Fibroblast of the aortic adventitia (primary cell): ENCODE measurements at places on chromosomes 2 and 18.

- DNase-seq, result peak; percentile 60
Measured at GRCh38 chr2:133986081-133986837, 267.6 kb upstream of the MGAT5 start.

GRCh38 chr18:55246278-55246677, 287.0 kb upstream of the CCDC68 start:
- DNase-seq, result no peak

DNA sequence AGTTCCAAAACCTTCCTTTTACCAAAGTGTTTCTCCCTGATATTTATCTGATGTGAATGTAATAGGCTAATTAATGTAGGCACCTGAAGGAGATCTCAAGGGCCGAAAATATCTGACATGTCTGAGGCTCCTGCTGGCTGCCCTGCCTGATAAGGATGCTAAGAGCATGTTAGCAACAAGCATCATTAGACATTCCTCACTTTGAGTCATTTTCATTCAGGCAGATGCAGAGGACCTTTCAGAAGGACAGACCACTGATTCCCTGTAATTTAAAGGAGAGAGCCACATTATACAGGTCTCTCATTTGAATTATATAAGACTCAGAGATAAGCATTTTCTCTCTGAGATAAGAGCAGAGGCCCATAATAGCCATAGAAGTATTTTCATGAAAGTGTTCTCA, 222.4 kb upstream of the NCKAP5 start:
- DNase-seq, result peak; percentile 38

GRCh38 chr2:77325395-77325794, 196.8 kb downstream of the LRRTM4 start:
- no peak for DNase-seq

DNA sequence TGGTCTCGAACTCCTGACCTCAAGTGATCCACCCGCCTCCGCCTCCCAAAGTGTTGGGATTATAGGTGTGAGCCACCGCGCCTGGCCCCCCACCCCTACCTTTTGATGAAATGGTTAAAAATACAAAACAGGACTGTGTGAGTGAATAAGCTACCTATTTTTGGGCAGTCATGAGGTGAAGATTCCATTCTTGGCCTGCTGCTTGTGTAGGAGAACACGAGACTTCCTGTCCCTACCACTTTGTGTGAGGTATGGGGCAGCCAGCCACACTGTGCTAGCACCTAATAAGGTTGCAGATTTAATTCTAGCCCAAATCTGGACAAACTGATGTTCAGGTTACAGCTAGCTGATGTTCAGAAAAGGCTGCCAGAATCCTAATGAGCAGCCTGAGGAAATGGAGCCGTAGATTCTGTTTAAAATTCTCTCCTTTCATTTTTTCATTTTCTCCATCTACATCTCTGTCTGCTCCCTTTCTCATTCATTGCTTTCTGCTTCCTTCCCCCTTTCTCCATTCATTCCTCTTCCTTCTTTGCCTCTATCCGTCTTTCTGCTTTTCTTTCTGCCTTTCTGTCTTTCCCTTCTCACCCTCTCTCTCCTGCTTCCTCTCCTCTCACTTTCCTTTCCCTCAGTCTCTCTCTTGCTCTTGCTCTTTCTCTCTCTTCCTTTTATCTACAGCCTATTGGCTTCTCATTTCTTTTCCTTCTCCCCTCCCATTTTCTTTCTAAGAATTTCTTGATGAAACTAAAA, 4.6 kb upstream of the LTBP1 start:
- no peak for DNase-seq
